ENCODE measurements at places on chromosomes 16 and 17.

DNA sequence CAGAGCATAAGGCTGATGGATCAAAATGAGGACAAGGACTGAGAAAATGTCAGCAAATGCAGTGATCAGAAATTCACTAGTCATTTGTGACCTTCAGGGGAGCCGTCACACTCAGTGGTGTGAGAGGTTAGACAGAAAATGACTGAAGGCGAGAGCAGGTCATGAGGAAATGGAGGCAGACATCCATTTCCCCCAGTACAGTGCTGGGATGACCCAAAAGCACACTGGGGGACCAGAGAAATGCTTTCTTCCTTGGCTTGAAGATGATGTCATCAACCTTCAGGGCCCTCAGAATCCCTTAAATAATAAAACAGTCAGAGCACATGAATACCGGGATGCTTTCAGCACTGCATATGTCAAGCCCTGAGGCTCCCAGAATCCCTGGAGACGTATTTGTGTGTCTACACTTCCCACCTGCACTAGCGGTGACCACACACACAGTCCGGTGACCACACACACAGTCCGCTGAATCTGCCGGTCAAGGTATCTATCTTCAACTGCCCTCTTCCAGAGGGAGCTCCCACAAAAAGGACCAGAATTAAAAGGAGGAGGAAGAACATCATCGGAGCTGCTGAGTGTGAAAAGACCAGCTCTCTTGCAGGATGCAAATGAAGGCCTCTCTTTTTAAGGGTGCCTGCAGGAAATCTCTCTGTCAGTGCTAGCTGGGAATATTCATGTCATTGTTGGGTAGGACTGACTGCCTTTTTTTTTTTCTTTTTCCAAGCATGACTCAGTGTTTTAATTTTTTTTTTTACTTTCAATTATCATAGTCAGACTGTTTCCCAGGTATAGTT, 8.2 kb downstream of the UBE2O start:
- DNase-seq = no peak

- DNase-seq = no peak
These were observed 35.1 kb upstream of the SLC38A10 start for GRCh38 chr17:81329927-81330883.

- no peak for DNase-seq
These were observed 64.0 kb downstream of the MRM1 start for GRCh38 chr17:36665417-36665816.

- no peak for DNase-seq
These were observed 114.2 kb downstream of the SOX9 start for GRCh38 chr17:72234985-72235384.

- DNase-seq = peak; percentile 8
These were observed 312.2 kb upstream of the MAF start for GRCh38 chr16:79912592-79913310.

DNA sequence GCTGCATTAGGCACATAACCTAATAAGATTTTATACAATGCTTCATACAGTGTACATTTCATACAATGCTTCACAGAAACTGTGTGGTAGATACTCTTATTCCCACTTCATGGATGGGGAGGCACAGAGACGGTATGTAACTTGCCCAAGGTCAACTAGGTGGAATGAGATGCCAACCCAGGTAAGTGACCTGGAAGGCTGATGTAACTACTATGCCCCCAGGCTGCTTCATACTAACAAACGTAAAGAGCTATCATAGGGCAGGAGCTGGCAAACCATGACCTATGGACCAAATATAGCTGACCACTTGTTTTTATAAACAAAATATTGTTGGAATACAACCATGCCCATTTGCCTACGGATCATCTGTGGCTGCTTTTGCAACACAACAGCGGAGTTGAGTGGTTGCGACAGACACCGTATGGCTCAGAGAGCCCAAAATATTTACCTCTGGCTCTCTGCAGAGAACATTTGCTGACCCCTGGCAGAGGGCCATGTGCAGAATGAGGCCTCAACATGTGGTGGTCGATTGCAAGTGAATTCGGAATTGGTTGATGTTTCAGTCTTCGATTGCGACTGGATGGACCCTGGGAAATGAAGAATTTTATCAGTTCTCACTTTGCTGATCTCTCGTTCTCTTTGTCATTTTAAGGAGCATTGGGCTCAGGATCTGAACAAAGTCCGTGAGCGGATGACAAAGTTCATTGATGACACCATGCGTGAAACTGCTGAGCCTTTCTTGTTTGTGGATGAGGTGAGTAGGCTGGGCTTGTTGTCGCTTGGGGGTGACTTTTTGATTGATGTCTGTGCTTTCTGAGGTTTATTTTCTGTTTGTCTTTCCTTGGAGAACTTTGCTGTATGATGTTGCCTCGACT, 109.7 kb downstream of the PLCG2 start:
- no peak for DNase-seq

- no peak for DNase-seq
These were observed 14.7 kb upstream of the ASGR2 start for GRCh38 chr17:7129311-7129710.

- no peak for DNase-seq
These were observed 35.1 kb downstream of the DHX38 start for GRCh38 chr16:72128701-72129100.

DNA sequence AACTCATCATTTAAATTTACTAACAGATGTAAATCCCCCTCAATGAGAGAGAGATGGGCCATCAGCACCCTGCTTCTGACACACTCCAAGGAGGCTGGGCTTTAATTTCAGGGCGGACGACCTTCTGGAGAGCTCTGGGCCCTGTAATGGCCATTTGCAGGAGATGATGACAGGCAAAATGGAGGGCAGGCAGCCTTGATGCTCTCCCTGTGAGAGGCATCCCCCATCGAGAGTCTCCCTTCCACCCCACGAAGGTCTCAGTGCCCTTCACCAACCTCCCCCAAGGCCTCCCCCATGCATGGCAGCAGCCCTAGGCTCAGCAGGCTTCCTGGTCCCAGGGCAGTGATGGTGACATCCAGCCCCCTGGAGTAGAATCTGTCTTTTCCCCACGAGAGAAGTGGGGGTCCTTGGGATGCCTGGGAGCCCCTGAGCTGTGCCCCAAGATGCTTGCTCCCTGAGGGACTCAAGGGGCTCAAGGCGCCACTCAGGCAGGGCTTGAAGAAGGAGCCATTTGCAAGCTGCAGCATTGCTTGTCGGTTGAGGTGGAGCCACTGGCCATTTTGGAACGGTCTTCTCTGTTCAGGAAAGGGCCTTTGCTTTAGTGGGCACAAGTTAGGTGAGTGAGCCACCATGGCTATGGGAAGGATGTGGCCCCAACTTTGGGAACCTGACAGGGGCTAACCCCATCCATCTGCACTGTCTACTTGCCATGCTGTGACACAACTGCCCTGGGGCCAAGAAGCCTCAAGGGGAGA, 82.6 kb downstream of the C16orf78 start:
- no peak for DNase-seq

DNA sequence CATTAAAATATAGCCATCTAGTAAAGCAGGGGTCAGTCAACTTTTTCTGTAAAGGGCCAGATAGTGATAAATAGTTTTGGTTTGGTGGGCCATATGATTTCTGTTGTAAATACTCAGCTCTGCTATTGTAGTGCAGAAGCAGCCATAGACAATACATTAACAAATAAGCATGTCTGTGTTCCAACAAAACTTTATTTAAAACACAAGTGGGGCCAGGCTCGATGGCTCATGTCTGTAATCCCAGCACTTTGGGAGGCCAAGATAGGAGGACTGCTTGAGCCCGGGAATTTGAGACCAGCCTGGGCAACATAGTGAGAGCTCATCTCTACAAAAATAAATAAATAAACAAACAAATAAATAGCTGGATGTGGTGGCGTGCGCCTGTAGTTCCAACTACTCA, 60.8 kb upstream of the TANC2 start:
- DNase-seq = no peak

- peak; percentile 76 for DNase-seq
These were observed 136.7 kb downstream of the XYLT1 start for GRCh38 chr16:17334096-17334495.
